ENCODE measurements at places on chromosomes 2 and 18.

- no peak for DNase-seq
Measured at GRCh38 chr2:241030333-241030680, 31.9 kb downstream of the SNED1 start.

- no peak for DNase-seq
Measured at GRCh38 chr2:172991031-172991430, 84.6 kb upstream of the MAP3K20 start.

DNA sequence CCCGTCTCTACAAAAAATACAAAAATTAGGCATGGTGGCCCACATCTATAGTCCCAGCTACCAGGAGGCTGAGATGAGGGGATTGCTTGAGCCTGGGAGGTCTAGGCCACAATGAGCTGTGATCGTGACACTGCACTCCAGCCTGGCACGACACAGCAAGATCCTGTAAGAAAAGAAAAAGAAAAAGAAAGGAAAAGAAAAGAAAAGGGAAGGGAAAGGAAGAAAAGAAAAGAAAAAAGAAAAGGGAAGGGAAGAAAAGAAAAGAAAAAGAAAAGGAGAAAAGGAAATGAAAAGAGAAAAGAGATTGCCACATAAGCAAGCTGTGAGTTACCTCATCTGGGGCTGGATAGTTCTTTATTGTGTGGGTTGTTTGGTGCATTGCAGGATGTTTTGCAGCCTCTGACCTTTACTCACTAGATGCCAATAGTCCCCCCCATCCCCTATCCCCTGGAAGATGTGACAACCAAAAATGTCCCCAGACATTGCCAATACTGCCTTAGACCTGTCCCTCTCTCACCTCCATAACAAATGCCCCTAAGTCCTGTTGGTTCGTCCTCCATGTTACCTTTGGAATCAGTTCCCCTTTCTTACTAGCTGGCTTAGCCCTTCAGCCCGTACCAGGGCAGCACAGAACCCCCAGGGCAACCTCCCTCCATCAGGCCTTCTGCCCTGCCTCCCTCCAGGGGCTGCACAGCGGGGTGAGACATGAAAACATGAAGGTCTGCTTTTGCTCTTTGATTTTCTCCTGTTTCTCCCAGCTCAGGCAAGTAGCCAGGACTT lies 8.9 kb downstream of the ASPRV1 start:
- DNase-seq: no peak

DNA sequence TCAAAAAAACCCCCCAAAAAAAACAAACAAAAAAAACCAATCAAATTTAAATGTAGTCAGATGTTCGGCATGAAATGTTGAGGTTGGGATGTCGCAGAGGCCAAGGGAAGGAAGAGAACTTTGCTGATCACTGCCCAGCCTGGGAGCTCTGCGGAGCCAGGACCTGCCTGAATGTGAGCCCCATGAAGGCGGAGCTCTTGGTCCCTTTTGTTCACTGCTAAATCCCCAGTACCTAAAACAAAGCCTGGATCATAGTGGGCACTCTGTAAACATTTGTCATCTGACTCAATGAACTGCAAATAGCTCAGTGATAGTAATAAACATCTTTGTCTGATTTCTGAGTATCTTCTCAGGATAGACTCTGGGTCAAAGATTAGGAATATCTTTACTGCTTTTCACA lies 64.0 kb downstream of the NGEF start:
- DNase-seq: no peak

DNA sequence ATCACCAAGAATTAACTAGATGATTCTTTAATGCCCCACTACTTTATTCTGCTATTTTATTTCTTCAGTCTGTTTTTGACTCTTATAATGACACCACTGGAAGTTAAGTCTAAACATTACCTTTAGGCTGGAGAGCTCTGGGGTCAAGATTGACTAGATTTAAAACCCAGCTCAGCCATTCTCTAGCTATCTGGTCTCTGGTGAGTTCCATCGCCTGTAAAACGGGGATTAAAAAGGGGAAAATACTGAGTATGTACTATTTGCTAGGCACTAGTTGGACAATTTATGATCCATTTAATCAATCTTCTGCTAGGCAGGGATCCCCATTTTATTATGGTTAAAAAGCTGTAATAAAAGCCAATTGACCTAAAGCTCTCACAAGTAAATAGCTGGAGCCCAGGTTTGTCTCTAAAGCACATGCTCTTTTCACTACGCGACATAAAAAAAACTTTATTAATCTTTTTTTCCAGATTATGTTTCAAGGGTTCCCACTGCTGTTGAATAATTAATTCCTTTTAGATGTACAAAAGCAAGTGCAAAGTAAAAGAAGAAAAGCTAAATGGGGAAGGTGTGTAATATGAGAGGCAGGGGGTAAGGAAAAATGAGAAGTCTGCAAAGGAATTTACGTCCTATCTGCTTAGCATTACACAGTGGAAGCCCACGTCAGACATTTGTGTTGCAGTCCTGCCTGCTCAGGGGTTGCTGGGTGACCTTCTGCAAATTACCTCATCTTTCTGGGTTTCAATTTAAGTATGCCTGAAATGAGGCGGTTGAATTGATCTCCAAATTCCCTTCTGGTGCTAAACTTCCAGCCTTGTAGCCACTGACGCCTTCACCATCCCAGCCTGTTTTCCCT lies 918 bp upstream of the NABP1 start:
- peak; percentile 74 for DNase-seq

GRCh38 chr2:32271063-32271462 lies 6.4 kb upstream of the NLRC4 start:
- no peak for DNase-seq

- no peak for DNase-seq
Measured at GRCh38 chr18:10317864-10318690, 136.4 kb upstream of the APCDD1 start.

DNA sequence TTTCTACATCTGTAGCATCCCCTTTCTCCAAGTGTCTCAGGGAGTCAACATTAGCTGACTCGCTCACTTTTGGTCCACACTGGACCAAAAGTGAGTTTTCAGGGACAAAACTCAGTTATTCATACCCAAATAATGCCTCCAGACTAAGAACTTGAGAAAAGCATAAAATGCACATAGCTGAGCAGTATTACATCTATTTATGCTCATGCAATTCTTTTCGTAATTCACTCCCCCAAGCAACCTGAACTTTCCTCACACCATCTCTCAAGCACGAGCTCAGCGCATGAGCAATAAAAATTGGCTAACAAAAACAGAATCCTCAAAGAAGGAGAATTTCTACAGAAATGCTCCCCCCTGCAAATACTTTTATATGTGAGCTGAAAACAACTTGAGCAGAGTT lies 17.0 kb downstream of the SFT2D3 start:
- no peak for DNase-seq

DNA sequence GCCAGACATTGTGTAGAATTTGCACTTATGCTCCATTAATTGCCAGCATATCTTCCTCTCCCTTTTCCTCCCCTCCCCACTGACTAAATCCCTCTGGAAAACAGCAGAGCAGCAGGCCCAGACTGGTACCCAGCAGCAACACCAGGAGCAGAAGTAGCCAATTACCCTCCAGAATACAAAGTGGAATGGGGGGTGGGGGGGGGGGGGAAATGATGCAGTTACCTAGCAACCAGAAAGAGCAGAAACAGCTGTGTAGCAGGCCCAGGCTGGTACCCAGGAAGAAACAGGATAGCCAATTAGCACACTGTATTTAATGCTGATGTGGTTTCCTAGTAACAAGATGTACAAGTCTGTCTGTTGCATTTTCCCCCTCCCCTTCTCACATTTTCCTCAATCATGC lies 52.3 kb downstream of the KLF7 start:
- no peak for DNase-seq

GRCh38 chr2:2636813-2637212 lies 305.7 kb upstream of the MYT1L start:
- DNase-seq: no peak

DNA sequence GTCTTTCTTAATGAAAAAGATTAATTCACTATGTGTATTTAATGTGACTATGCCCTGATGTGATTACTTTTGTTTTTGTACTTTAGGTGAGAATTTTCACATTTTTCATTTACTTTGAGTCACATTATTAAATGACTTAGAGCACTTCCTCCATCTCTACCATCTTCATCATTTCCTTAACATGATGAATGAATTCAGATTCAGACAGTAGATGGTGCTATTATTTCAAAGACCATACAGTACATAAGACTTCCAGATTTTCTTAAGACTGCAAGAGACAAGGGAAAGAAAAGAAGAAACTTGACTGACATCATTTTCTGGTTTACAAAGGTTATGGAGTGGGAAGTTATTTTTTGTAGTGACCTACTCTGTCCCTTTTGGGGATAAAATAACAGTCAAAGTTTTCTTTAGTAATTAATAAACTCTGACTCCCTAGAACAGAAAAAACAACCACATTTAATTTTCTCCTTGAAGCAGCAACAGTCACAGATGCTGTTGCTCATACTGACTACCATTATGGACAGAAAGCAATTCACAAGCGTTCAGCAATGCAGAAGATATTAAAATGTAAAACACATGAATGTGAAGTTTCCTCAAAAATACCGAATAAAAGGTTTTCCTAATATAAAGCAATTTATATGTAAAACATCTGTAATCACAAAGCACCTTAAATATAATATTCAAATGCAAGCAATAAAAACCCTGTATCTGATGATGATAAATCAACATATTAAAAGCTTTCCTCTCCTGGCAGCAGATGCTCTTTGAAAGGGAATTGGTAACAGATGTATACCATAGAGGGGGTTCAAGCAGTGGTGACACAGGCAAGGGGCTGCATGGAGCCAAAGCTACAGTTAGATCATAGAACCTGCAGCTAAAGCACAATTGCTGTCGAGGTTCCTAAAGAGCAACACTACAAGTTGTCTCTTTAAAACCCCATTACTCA lies 1010.9 kb upstream of the NXPH2 start:
- DNase-seq: no peak

DNA sequence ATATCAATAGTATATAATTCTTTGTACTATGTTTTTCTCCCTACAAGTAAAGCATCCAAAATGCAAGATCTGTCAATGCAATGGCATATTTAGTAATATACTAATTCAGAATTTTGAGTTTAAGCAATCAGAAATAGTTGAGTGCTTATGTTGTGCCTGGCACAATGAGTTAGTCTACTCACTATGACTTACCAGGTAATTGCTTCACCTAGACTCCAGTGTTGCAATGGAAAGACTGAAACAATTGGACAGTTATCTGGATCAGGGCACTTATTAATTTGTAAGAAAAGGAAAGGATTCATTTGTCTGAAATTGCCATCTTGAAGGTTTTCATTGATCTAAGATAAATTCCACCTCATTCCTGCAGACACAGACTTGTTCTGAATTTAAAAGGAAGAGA lies 97.6 kb upstream of the TCF4 start:
- no peak for DNase-seq

- no peak for DNase-seq
Measured at GRCh38 chr2:7704296-7704865, 787.2 kb downstream of the RNF144A start.

- no peak for DNase-seq
Measured at GRCh38 chr2:46195819-46196218, 101.4 kb upstream of the EPAS1 start.

DNA sequence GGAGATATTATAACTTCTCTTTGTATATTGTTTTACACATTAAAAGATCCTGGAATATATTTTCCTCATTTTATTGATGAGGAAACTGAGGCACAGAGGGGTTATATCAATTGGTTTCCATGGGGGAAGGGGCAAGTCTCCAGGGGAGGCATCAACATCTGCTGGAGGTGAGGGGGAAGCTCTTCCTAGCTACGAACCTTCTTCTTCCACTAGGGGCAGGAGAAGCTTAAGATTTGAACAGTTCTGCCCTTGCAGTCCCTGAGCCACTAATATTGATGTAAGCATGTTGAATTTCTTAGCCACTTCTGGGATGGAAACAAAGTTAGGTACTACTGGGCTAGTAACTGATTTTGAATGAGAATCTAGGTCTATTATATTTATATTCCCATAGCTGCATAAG lies 140.1 kb upstream of the AQP4 start:
- DNase-seq: no peak

DNA sequence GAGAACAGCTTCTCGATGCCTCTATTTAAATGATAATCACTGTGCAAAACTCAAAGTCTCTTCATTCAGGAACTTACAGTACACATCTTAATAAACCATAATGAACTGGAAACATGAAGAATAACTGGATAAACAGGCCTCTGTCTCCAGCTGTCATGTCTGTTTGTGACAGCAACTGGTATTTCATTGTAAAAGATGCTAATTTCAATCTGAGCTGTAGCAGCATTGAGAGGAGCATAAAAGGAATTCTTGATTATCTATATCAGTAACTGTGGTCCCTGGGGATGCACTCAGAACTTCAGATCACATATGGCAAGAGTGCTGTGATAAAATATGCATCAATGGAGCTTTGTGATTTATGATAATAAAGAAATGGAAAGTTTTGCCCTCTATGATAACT lies 18.8 kb downstream of the CDH20 start:
- DNase-seq: no peak

GRCh38 chr18:24878289-24878688 lies 417.9 kb downstream of the HRH4 start:
- DNase-seq: no peak

DNA sequence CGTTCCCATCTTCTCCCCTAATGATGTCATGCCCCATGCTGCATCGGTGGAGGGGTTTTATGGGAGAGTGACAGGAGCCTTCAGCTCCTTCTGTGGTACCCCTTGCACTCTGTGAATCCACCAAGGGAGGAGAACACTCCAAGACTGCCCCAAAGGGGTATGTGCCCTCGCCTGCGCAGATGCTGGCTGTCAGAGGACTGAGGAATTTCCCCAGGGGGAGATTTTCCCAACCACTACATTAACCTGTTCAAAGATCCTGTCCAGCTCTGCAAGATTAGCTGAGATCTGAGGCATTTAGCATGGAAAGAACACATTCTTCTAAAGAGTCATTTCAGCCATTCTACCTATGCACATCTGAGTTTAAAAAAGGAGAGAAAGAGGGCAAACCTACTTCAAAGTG lies 143.2 kb upstream of the ITGA6 start:
- no peak for DNase-seq

All from GM06990 (cell line).